ENCODE measurements at places on chromosomes 11 and 22.
A peak's percentile ranks its signal among the peaks of the same experiment; 100 is the strongest.

- DNase-seq: peak; percentile 79
Observed at GRCh38 chr22:19892257-19892879, 37.7 kb upstream of the GNB1L start.

DNA sequence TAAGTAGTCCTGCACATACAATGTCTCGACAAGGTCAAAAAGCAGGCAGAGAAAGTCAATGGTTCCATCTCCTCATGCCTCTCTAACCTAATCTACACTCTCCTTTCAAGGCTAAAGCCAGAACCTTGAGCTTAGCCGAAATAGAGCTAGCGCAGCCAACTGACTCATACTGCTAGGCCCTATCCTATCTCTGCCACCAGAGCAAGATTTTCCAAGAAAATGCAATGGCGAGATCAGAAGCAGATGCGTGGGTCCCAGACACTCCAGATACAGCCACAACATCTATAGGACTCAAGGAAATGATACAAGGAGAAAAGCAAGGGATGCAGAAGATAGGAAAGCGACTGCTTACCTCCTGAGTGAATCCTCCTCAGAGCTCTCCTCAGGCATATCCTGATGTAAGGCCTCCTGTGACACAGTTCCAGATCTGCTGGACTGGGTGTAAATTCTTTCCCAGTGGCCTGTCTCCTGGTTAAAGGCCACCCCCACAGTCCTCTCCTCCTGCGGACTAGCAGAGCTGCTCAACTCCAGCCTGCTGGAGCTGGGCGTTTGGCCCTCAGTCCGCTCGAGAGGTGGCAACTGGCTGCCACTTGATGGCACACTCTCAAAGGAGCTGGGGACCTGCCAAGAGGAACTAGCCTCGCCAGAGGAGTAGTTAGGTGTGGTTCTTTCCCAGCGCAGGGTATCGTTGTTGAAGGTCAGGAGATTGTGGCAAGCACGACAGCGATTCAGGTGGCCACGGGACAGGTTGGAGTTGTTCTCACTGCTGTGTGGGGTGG, 52.0 kb downstream of the AMBRA1 start:
- DNase-seq: no peak

DNA sequence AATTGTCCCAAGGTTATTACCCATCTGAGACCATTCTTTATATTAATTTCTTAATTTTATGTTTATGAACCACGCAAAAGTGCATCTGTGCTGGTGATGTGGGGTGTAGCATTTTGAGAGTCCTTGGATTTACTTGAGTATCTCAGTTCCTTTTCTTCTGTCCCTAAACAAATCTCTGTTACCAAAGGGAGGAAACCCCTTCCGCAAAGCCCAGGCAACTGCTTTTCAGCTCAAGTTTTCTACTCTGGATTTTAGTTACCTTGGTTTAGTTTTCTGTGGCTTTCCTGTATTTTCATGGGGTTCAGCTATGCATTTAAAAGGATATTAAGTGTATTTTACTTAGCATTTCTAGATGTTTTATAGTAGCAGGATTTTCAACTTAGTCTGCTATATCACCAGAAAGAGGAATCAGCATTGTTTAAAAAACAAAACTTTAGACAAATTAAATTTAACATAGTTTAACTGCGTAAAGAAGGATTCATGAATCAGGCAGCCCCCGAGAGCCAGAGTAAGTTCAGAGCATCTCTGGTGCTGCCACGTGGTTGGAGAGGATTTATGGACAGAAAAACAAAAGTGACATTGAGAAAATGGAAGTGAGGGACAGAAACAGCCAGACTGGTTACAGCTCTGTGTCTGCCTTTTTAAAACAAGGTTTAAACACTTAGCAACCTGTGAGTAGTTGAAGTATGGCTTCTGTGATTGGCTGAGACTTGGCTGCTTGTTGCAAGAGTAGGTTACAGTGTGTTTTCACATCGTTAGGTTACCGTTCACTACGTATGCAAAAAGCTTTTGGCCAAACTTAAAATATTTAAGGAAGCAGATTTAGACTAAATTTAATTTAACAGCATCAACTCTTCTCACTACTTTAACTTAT, 9.6 kb downstream of the ADM start:
- no peak for DNase-seq

DNA sequence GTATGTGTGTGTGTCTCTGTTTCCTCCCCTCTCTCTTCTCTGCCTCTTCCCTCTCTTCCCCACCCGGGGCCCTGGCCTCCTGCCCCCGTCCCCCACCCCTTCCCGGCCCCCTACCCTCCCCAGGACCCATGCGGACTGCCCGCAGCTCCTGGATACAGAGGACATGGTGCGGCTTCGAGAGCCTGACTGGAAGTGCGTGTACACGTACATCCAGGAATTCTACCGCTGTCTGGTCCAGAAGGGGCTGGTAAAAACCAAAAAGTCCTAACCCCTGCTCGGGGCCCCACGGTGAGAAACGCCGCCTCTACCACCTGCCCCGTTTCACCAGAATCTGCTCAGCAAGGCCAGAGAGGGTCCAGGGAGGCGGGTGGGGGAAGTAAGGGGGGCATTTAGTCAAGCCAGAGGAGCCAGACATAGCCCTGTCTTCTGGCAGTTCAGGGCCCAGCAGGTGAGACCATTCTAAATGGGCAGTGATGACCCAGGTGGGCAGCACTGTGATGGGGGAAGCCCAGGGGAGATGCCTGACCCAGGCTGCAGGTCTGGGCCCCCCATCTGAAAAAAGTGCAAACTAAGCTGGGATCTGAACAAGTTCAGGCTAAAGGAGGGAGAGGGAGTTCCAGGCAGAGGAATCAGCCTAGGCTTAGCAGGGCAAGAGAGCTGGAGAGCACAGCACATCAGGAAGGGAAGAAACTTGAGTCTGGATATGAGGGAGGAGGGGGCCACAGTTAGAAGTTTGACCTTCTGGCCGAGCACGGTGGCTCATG, 6.4 kb downstream of the SELENOM start:
- no peak for DNase-seq

DNA sequence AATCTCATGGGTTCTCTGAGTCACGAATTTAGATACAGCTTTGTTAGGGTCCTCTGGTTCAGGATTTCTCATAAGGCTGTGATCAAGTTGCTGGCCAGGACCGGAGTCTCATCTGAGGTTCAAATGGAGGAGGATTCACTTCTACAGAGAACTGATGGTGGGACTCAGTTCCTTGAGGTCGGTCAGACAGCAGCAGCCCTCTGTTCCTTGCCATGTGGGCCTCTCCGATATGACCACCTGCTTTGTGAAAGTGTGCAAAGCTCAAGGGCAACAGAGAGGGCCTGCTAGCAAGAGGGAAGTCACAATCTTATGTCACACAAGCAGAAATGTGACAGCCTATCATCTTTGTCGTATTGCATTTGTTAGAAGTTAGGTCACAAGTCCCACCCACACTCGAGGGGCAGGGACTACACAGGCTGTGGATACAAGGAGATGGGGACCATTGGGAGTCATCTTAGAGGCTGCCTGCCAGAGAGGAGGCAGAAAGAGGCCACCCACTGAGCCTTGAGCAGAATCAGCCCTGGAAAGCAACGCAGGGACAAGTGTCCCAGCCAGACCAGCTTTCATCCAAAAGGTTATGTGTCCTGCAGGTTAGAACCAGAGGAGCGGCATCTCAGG, 34.5 kb downstream of the RPUSD4 start:
- no peak for DNase-seq

GRCh38 chr11:45083544-45084087, 62.8 kb upstream of the PRDM11 start:
- DNase-seq: no peak

- DNase-seq: no peak
Observed at GRCh38 chr11:86106916-86107315, 38.0 kb upstream of the PICALM start.

DNA sequence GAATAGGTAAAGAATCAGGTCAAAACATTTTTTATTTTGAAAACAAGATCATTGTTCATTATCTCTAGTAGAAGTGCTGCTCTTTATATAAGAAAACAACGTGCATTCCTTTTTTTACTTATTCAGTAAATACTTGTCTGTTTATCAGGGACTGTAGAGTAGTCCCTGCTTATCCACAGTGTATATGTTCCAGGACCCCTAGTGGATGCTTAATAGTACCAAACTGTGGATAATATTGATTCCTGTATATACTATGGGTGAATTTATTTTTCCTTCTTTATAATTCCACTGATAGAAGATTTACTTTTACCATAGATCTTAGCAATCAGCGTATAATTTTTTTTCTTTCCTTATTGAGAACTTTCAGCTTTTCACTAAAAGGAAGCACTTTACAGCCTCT, 32.6 kb downstream of the CEP295 start:
- no peak for DNase-seq

- no peak for DNase-seq
Observed at GRCh38 chr11:121336279-121336937, 43.8 kb downstream of the SC5D start.

- no peak for DNase-seq
Observed at GRCh38 chr22:28884747-28885350, 1.5 kb downstream of the ZNRF3 start.

DNA sequence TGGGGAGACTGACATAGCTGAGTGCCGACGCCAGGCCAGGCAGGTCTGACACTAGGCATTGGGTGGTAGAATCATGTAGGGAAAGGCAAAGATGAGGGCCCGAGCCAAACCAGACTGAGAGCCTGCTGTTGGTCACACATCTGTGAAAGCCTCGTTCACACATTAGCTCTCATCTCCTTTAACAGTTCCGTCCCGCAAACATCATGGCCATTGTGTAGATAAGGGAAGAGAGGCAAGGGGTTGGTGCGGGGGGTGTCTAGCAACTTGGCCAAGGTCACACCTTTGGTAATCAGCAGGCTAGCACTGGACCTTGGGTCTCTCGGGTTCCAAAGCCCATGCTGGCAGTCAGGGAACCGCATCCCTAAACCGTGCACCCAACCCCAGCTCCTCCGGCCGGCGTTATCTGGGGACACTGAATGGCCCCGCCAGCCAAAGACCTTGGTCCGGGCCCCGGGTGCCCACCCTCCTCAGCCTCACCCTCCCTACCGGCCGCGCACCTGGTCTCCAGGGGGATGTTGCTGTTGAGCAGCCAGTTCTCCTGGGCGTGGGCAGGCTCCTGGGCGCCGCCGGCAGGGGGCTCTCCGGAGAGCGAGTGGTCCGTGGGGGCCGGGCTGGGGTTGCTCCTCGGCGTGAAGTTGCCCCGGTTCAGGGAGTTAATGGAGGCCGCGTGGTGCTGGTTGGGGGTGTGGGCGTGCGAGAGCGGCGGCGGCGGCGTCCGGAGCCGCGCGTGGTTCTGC, 328.3 kb upstream of the NARS2 start:
- peak; percentile 3 for DNase-seq

DNA sequence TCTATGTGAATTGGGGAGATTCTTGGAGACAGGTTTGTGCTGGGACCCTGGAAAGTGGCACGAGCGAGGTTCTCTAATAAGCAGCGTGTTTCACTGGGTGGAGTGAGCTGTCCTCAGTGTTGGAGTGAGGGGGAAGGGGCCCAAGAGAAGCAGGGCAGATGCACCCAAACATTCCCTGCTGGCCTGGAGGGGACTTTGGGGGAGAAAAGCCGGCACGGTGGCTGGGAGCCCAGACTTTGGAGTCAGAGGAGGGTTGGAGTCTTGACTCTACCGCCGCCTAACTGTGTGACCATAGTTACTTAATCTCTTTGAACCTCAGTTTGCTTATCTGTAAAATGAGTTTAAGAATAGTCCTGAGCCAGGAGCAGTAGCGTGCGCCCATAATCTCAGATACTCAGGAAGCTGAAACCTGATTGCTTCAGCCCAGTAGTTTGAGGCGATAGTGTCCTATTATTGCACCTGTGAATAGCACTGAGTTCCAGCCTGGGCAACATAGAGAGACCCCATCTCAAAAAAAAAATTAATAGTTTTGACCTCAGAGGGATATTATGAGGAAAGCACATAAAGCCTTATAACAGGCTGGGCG, 614 bp downstream of the NR1H3 start:
- DNase-seq: no peak

DNA sequence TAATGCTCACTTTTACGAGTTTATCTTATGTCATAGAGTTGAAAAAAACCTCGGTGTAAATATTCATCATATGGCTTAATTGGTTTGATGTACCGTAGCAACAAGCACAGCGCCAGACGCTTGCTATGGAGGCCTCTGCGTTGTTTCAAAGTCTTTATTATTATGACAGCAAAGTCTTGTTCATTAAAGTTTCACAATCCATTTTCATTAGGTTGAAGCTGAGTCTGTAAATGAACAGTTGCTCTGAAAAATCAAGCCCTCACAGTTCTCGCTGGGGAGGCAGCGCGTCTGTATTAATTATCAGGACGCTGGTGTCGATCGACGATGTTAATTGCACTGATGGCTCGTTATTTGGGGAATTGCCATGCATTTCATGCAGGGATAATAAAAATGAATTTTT, 185.6 kb downstream of the INSC start:
- DNase-seq: no peak

GRCh38 chr11:63583357-63583677, 20.1 kb upstream of the PLAAT2 start:
- DNase-seq: no peak

- no peak for DNase-seq
Observed at GRCh38 chr22:19815093-19815822, 39.4 kb downstream of the GNB1L start.

DNA sequence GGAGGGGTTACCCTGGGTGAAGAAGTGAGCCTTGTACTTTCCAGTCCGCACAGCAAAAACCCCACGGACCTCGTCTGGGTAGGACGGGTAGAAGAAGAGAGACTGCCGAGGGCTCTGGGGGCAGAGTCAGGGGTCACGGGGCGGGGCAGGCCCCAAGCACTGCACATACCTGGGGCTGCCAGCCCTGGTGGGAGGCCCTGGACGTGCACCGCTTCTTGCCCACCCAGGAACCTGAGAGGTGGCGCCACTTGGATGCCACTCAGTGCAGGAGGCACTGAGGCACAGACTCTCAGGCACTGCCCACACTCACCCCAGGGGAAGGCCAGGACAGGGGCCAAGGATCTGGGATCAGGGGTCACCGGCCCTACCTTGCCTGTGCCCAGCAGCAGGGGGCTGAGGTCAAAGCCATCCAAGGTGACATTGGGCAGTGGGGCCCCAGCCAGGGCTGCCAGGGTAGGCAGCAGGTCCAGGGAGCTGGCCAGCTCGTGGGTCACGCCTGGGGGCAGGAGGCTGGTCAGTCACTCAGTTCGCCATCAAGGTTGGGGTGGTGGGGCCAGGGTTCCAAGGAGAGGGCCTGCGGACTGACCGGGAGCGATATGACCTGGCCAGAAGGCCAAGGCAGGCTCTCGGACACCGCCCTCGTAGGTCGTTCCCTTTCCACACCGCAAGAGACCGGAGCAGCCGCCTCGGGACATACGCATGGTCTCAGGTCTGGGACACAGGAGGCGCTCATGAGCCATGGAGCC, 2.2 kb downstream of the ARSA start:
- no peak for DNase-seq

GRCh38 chr22:22840780-22841179, 46.8 kb upstream of the IGLL5 start:
- DNase-seq: no peak
